ENCODE measurements at places on chromosomes 3 and 15.

DNA sequence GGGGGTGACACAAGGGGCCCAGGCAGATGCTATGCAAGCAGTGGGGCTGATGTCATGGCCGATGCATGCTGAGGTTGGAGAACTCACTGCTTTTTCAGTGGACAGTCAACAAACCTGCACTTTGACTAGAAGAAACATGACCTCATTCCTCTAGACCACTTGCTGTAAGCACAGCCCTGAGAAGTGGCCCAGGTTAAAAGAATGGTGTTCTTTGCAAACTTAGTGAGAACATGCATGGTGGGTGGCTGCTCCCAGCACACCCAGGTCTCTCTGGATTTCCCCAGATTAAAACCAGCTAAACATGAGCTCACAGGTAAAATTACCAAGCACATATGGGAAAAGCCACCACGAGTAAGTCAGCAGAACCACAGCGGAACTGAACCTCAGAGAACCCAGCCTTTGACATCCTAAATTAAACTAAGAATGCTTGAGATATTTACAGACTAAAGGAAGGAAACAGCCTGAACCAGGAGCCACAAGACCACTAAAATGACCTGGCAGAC lies 15.5 kb downstream of the DLEC1 start:
- DNase-seq: no peak

GRCh38 chr3:45567730-45568172 lies 26.8 kb upstream of the LIMD1 start:
- no peak for DNase-seq

- no peak for DNase-seq
Observed at GRCh38 chr3:62154457-62155148, 218.7 kb downstream of the FEZF2 start.

DNA sequence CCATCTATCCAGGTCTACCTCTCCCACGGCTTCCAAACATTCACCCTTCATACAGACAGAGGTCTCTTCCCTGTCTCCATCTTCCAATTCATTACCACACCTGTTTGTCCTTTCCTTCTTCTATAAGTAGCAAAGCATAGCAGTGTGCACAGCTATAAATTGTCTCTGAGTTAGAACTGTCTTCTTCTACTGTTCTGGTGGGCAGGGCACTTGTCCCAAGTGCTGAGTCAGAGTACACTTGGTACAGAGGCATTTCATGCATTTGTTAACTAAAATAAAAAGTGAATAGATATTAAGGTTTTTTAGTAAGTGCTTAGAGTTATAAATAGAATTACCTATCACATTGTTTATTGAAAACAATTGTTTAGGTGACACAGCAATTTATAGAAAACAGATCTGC lies 150.1 kb upstream of the CCDC54 start:
- DNase-seq: no peak

- no peak for DNase-seq
Observed at GRCh38 chr3:46586738-46587246, 20.7 kb upstream of the LRRC2 start.

GRCh38 chr3:197753263-197753662 lies 3.6 kb downstream of the FYTTD1 start:
- DNase-seq: no peak

DNA sequence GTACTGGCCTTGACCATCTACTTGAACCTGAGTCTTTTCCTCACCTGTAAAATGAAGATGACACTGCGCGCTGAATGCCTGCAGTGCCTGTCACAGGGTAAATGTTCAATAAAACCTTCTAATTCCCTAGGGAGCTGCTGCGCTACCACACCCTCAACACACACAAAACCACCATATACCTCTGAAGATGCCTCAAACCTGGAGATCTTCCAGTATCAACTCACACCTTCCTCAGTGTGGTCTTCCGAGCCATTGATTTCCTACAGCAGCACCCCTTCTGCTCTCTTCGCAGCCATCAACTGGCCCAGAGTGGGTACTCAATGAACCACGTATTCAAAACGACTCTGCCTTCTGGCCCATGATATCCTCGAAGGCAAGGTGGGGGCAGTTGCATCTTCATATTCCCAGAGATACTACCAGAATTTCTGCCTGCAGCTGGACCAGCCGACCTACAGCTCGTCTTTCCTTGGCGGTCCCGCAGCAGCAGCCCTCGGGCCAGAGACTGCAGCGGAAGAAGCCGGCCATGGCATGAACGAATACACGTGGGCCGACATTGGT lies 695 bp downstream of the RPL32 start:
- peak; percentile 5 for DNase-seq

- DNase-seq: no peak
Observed at GRCh38 chr15:29685156-29686078, 136.9 kb downstream of the TJP1 start.

- DNase-seq: no peak
Observed at GRCh38 chr3:64105816-64106215, 82.5 kb upstream of the PSMD6 start.

- no peak for DNase-seq
Observed at GRCh38 chr3:88433568-88433967, 283.8 kb downstream of the C3orf38 start.

GRCh38 chr3:31235062-31235700 lies 297.5 kb upstream of the STT3B start:
- DNase-seq: no peak

- DNase-seq: no peak
Observed at GRCh38 chr3:23726811-23727548, 78.8 kb upstream of the UBE2E1 start.

DNA sequence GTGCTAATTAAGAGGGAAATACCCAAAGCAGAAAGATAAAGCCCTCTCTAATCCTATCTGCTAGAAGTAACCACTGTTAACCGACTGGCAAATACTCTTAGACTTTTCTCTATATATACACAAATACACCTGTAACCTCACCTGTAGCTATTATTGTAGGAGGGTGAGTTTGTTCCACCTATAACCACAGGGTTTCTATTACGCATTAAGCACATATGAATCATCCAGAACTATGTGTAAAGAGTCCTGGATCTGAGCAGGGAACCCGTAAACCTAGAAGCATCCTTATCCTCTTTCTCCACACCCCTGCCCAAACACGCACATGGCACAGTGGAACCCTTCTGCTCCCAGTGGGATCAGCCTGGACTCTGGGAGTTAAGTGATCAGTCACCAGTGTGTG lies 172.8 kb upstream of the C2CD4B start:
- no peak for DNase-seq

GRCh38 chr15:62549345-62549970 lies 384.4 kb upstream of the C2CD4B start:
- DNase-seq: no peak

- DNase-seq: no peak
Observed at GRCh38 chr3:18127859-18128681, 297.1 kb downstream of the SATB1 start.

DNA sequence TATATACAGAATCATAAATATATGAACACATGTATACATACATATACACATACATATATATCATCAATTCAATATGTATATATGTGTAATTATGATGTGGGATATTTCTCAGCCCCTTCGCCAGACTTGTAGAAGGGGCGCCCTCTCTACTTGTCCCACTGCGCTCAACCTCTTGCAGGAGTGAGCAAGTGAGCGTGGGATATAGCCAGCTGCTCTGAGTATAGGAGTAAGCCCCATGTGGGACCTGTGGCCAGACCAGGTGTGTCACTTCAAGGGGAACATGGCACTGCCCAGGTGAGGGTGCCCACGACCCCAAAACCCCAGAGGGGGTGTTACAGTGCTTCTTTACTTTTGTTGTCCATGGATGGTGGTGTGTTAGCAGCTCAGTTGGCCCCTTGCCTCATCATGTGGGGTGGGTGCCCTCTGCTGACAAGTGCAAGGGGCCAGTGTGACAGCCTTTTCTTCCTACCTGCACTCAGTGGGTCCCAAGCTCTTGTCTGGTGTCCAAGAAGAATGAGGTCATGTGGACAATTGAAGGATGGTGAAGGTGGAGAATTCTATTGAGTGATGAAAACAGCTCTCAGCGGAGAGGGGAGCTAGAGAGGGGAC lies 304.1 kb downstream of the UNC13C start:
- no peak for DNase-seq

GRCh38 chr15:41334293-41335120 lies 1.8 kb downstream of the NUSAP1 start:
- no peak for DNase-seq

Measured in stimulated activated CD4-positive, alpha-beta T cell treated with anti-CD3 and anti-CD28 coated beads, Interleukin-1b, Interleukin-23, amount 100 ng/mL, for 1 hour (primary cell).